Stimulated activated CD4-positive, alpha-beta T cell treated with anti-CD3 and anti-CD28 coated beads, Interleukin-1b, Interleukin-23, amount 100 ng/mL, for 4 hours (primary cell): ENCODE measurements at places on chromosomes 11 and 22.

DNA sequence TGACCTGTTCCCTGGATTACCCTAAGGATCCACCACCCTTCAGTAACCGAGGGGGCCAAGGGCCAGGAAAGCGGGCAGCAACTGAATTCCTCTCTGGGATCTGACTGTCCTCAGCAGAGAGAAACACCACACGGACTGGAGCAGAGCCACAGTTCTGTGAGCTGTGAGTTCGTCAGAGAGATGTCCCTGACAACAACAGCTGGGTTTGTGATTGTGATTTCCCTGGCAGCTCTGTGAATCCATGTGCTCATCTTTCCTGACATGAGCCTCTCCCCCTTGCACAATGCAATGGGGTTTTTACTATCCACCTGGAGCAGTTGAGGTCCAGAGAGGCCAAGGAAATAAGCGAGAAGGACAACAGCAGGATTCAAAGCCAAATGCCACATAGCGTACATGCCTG is 69.4 kb upstream of the AMPD3 start:
- no peak for DNase-seq

GRCh38 chr11:26749927-26750326 is 28.1 kb upstream of the SLC5A12 start:
- DNase-seq = no peak

GRCh38 chr11:80061056-80061455 is 620.2 kb upstream of the TENM4 start:
- no peak for DNase-seq

- DNase-seq = no peak
Observed at GRCh38 chr11:2160736-2161259, at the start of gene INS. INS (minus strand) TSS chr11:2161209; CDS start chr11:2160971, 238 bp downstream.

- DNase-seq = no peak
Observed at GRCh38 chr11:17351172-17351509, 459 bp upstream of the NCR3LG1 start.

GRCh38 chr11:69807106-69807815 is 12.0 kb downstream of the FGF3 start:
- no peak for DNase-seq

- no peak for DNase-seq
Observed at GRCh38 chr11:129395432-129395831, 19.8 kb downstream of the BARX2 start.

GRCh38 chr22:36134182-36134581 is 26.4 kb downstream of the APOL3 start:
- DNase-seq = no peak

- DNase-seq = no peak
Observed at GRCh38 chr22:49016909-49017481, 810.7 kb downstream of the BRD1 start.

GRCh38 chr11:111936040-111936540 is 1.1 kb upstream of the DIXDC1 start:
- no peak for DNase-seq

- DNase-seq = peak; percentile 53
Observed at GRCh38 chr11:66856496-66857233, at the start of gene LRFN4. LRFN4 (plus strand) TSS chr11:66857064; CDS start chr11:66857745, 681 bp downstream.

DNA sequence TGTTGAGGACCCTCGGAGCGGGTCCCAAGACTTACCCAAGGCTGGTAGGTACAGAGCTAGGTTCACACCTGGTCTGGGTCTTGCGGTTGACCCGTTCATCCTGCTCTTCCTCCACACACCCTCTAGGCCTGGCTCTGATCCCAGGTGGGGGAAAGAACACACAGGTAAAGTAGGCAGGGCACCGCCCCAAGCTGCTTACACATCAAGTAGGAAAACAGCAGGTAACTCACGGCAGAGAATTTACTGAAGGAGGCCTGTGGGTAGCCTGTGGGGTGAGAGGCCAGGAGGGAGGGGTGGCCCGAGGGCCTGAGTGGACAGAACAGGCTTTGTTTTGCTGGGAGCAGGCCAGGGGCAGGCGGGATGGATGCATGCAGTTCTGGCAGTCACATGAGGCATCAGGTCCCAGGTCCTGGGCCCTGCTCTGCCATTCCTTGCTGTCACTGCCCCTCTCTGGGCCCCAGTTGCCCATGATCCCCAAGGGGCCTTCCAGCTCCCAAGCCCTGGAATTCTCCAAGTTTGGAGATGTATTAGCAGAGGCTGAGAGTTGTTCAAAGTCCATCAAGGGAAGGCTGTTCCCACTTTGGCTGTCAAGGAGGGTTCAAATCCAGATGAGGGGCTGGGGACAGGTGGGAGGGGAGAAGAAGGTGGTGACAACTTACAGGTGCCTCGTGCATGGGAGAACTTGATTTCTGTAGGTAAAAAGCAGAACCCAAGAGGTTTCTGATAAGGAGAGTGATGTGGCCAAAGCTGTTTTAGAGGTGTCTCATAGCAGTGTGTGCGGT is 5.7 kb downstream of the TSKU start:
- DNase-seq = no peak

GRCh38 chr11:70611821-70612220 is 213.5 kb downstream of the CTTN start:
- no peak for DNase-seq

GRCh38 chr11:1009991-1010390 is 26.5 kb downstream of the MUC6 start:
- DNase-seq = no peak

- DNase-seq = no peak
Observed at GRCh38 chr11:130049328-130049771, 20.3 kb upstream of the APLP2 start.

- no peak for DNase-seq
Observed at GRCh38 chr11:73164803-73165540, 22.9 kb upstream of the FCHSD2 start.

GRCh38 chr22:44184006-44184405 is 3.3 kb downstream of the PARVG start:
- DNase-seq = no peak

DNA sequence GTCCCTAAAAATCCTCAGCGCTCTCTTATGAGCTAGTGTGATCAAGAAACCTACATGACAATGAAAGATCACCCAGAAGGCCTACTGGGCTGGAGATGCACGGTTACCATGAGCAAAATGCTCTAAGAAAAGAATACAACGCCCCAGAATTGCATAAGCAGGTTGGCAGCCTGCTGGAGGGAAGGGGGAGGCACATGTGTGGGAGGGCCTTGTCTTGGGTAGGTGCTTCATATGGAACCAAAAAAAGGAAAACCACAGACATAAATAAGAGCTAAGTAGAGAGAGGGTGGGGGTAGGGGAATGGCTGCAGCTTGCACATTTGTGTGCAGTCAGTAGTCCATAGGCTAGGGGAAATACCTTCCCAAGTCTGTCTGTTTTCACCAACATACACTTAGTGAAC is 2.8 kb downstream of the SIAE start:
- peak; percentile 11 for DNase-seq

DNA sequence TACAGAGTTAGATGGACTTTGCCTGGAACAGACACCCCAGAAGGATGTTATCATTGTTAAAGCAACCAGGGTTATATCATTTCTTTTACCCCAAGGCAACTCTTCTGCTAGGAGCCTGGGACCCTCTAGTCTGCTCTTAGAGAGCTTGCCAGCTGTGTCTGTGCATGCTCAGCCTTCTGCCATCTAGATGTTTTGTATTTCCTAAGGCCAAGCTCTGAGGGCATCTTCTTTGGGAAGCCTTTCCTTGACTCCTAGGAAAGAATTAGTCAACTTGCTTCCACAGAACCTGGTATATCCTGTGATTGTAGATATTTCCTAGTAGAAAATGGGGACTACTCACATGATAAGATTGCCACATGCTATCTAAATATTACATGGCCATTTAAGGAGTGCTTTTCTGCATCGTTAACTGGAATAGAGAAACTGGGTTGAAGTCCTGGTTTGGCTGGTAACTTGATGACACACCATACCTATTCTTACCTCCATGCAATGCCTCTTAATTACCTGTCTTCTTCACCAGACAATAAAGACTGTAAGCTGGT is 87.6 kb downstream of the STIM1 start:
- DNase-seq = no peak

GRCh38 chr22:37630839-37631435 is 8.5 kb upstream of the SH3BP1 start:
- DNase-seq = no peak

- DNase-seq = no peak
Observed at GRCh38 chr11:6747097-6747668, 24.6 kb downstream of the OR2AG2 start.

GRCh38 chr22:45204819-45205218 is 35.9 kb downstream of the KIAA0930 start:
- no peak for DNase-seq

DNA sequence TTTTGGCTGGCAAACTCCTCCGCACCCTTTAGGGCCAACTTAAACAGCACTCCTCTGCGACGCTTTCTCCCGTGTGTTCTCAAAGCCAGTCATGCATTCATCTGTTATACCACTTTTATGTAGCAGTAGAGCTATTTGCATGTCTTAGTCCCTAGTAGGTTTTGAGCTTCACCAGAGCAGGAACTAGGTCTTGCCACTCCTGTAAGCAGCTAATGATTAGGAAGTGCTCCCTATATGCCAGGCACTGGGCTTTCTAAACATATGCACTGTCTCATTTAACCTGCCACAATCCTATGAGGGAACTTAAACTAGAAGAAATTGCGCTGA is 180.8 kb downstream of the DBX1 start:
- no peak for DNase-seq

GRCh38 chr22:30802202-30803166 is 107.8 kb downstream of the OSBP2 start:
- DNase-seq = peak; percentile 57

GRCh38 chr11:121443688-121444275 is 8.3 kb upstream of the SORL1 start:
- DNase-seq = no peak

DNA sequence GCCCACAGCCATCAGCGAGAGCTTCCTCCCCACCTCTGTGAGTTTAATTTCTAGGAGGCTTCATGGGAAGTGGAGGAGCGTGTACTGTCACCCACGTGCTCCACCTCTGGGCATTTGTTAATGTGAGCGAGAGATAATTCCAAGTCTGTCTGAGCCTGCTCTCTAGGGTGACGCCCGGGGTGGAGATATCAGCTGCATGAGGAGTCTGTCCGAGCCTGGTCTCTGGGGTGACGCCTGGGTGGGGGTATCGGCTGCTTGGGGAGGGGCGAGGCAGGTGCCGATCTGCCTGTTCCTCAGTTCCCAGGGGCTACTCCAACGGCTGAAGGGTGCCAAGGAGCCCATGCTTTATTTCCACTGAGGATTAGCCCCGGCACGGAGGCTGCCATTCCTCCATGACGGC is 735.0 kb downstream of the BRD1 start:
- DNase-seq = no peak

DNA sequence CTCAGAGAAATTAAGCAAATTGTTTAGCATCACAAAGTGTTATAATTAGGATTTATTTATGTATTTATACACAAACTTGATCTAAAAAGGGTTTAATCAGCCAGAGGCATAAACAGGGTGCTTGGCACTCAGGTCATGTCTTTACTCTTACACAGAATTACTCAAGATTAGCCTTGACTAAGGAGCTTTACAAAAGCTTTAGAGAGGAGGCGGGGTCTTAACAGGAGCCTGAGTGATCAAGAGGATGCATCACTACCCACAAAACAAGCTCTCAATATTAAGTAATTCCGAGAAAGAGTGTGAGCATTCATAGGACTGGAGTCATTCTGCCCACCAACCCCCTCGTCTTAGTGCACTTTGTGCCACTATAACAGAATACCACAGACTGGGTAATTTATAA is 103.0 kb downstream of the SPATA19 start:
- no peak for DNase-seq

GRCh38 chr11:10293423-10294289 is at the start of gene SBF2:
SBF2 (minus strand) TSS chr11:10294219; CDS start chr11:10294069, 150 bp downstream.
- DNase-seq = peak; percentile 74

GRCh38 chr11:130458410-130458729 is 9.9 kb downstream of the ADAMTS15 start:
- DNase-seq = no peak

DNA sequence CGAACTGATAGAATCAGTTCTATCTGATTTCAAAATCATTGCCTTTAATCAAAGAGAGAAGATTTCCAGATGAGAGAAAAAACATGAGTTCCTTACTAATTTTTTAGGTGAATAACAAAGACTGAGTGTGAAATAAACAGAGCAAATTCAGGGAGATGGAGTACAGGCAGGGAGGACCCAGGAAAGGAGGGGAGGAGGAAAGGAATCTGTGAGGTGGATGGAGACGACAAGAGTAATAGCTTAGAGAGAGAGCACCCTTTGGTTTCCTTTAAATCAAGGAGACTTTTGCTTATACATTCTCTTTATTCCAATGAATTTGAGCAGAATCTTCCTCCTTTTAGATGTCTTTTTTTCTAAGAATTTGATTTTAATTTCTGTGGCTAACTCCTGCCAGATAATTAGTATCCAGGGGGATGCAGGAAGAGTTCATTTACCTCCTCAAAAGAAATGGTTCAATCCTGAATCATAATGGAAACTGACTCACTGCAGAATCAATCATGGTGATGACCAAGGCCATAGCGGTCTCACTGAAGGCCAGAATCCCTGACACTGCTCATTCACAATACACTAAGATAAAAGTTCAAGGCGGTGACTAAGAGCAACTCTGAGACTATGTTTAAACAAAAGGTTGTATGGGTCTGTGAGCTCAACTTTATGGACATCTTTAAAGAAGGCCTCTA is 234.0 kb upstream of the ZC3H12C start:
- no peak for DNase-seq

- DNase-seq = no peak
Observed at GRCh38 chr11:120457996-120458395, 53.6 kb upstream of the GRIK4 start.
